ENCODE measurements at places on chromosomes 2 and 18. TPM values are rescaled to one million over a fixed set of nuclear protein-coding genes. Genes with fewer than 3 reads are reported as not detected.

The ZC3H6 gene
- polyA plus RNA-seq = 8.2 TPM

The REG3G gene
- not detected for polyA plus RNA-seq

The CRYGC gene
- polyA plus RNA-seq = not detected

- DNase-seq = no peak
Measured at GRCh38 chr18:75874401-75875089, 447.0 kb upstream of the SMIM21 start.

- no peak for DNase-seq
Measured at GRCh38 chr2:163264341-163264740, 425.8 kb upstream of the KCNH7 start.

DNA sequence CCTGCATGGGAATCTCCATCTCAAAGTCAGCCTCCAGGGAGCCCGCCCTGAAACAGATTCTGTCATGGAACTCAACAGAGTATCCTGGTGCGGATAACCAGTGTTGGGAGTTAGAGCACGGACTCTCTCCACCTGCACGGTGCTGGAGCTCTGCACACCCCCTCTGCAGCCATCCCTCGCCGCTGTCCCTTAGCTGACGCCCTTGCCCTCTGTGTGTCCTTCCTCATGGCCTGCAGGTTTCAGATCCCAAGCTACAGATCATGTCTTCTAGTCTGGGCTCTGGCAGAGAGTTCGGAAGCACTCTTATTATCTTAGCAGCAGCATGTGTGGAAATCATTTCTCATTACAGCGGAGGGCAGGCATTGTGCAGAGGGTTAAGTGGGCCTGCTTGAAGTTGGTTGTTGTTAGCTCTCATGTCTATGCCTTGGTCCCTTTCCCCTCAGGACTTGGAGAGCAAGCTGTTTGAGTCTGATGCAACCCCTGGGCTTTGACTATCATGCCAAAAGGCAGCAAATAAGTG, 26.0 kb downstream of the TMEM127 start:
- no peak for DNase-seq

- DNase-seq = no peak
Measured at GRCh38 chr2:67993329-67993728, 69.5 kb downstream of the C1D start.

DNA sequence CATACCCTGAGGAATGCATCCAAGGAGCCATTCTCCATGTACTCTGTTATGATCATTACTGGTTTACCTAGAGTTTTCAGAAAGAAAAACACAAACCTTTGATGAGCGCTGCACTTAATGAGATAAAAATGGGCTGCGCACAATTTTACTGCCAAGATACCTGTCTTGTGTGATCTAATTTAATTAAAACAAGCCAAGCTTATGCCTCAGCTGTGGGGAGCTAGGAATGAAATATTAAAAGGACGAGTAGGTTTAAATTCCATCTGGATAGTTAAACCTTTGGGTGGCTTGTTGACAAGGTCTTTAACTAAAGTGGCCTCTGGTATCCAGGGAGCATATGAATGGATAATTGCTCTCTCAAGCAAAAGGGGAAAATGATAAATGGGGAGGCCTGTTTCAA, 135.0 kb downstream of the EPHA4 start:
- DNase-seq = no peak

DNA sequence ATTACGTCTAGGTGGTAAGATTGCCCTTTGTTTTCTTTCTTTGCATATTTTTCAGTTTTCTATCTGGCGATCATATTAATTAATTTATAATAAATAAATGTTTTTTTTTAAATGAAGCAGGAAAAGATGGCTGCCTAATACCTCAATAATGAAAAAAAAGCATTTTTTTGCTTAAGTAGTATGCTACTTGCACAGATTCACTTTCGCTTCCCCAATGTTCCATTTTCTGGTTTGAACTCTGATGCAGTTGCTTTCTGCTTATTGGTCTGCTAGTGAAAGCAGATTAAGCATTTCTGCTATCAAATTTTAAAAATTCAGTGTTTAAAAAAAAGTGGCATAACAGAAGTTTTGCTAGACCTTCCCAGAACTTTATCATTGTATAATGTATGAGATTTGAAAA, 11.9 kb upstream of the TMEM182 start:
- no peak for DNase-seq

GRCh38 chr18:13483316-13484270, 242.8 kb downstream of the FAM210A start:
- DNase-seq = no peak

DNA sequence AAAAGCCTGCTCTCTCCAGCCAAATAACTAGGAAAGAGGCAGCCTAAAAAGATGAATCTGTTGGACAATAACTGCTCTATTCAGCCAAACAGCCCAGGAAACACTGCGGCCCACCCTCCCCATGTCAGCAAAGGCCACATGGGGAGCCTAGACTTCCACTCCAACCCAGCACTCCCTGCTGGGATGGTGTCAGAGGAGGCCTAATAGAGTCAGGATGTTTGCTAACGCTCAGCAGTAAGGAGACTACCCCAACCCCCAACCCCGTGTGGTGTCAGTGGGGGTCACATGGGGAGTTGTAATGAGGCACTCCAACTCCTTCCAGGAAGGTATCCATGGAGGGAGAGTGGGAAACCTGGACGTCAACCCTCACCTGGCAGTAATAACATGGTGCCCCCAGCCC, 41.6 kb downstream of the ZBTB7C start:
- DNase-seq = no peak

DNA sequence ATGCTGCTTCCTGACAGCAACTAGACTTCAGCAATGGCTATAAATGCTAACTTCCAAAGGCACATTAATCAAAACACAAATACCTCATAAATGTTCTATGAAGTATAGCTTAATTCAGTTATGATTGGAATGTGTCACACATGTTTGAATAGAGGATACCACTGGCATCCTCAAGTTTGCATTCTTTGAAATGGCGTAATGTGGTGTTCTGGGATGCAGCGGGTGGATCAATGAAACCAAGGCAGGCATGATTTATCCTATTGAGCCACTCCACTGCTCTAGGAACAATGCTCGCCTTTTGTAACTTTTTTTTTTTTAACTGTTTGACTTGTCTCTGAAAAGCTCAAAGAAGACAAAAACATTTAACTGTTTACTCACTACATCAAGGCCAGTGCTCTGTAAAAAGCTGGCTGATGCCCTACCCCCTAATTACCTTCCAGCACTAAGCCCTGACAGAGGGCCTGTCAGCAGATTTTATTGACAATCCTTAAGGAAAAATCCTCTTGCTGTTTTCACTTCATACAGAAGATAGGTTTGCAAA, 278.8 kb upstream of the SESTD1 start:
- DNase-seq = no peak

DNA sequence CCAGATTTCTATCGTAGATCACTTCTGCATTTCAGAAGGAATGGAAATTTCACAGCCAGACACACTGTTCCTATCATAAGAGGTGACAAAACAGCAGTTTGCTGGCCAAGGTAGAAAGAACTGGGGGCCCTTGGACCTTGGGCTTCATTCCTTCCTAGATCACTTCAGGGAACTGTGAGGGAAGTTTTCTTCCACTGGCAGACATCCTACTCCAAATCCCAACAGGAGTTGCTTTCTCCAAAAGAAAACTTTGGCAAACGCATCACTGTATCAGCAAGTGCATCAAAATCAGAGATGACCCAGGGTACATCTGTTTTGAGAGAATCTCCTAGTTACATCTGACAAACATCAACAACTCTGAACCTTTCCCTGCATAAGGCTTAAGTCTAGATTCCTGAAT, 348.4 kb upstream of the KLHL29 start:
- DNase-seq = no peak

DNA sequence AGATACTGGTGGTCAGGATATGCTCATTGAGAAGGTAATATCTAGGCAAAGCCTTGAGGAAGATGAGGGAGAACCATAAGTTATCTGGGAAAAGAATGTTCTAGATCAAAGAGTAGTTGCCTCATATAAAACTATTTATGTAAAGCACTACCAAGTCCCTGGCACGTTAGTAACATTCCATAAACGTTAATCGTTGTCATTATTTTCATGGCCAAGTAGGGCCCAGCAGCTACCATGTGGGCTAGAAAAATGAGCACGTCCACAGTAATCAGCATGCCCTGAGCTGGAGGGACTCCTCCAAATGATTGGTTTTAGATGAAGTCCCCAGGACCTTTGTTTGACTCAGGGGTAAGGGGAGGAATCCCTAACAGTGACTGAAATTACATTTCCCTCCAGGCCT, 32.7 kb upstream of the AFTPH start:
- no peak for DNase-seq

- no peak for DNase-seq
Measured at GRCh38 chr18:49051311-49051967, 100.7 kb upstream of the SMAD7 start.

DNA sequence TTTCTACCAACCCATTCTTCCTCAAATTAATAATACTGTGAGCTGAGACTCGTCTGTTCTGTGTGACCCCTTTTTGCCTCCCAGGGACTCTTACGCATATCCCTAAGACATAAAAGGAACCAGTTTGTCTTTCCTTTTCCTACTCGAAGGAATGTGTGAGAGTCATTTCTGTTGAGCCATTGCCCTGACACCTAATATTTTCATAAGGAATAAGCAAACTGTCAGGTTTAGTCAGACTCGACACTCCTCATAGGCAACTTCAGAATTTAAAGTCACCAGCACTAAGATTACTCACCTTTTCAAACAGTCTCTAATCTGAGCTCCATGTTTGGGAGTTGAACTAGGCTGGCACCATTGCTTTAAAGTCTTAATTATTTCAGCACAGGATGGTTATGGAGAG, 305.5 kb downstream of the IKZF2 start:
- DNase-seq = no peak

GRCh38 chr18:35060122-35060815, 19.1 kb downstream of the MAPRE2 start:
- no peak for DNase-seq

- DNase-seq = no peak
Measured at GRCh38 chr2:118779362-118779761, 68.1 kb downstream of the EN1 start.
